ENCODE measurements at places on chromosomes 12 and 14.

- no peak for DNase-seq
Measured at GRCh38 chr12:48862760-48863159, 2.9 kb downstream of the RND1 start.

- no peak for DNase-seq
Measured at GRCh38 chr14:104803912-104804410, 3.1 kb downstream of the ZBTB42 start.

DNA sequence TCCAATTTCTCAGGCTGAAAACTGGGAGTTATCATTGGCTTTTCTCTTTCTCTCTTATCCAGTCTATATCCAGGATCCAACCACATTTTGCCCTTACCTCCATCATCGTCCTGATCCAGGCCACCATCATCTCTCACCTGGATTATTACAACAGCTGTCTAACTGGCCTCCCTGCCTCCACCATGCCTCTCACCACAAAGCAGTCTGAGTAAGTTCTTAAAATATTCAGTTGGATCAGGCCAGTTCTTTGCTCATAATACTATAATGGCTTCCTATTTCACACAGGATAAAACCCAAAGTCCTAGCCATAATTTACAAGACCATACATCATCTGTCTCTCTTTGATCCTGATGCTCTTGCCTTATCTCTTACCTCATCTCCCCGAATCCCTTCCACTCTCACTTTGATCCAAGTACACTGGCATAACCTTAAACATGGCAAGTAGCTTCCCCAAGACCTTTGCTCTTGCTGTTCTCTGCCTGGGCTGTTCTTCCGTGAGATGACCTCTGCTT is 133.4 kb upstream of the RAP1B start:
- peak; percentile 45 for DNase-seq

DNA sequence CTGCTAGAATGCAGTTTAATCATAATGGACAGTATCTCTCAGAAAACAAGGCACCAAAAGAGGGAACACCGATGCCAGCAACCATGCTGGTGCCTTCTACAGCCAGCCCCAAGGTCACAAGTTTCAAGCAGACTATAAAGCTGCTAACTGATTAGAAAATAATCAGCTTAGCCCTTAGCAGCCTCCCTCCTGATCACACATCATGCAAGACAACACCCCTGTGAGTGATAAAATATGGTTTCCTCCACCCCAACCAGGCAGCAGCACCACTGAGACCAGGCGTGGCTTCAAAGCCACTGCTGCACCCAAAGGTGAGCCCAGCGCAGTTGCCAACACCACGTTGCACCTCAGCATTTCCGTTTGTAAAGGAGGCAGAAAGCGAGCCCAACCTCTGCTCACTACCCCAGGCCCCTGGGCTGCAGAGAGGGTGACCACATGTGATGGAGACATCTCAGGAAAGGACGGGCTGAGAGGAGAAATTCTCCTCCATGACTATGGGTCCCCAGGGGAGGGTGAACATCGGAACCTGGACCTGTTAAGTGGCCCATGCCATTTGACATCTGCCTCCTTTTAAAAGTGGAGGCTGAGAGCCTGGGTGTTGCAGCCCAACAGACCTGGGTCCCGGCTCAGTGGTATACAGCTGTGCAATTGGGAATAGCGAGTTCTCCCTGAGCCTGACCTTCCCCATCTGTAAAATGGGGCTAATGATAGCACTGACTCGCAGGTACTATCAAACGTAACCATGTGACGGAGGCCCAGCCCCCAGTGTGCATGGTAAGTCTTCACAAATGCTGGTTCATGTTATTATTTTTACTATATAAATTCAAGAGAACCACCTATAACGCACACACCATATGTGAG is 11.5 kb downstream of the ZFP36L1 start:
- no peak for DNase-seq

DNA sequence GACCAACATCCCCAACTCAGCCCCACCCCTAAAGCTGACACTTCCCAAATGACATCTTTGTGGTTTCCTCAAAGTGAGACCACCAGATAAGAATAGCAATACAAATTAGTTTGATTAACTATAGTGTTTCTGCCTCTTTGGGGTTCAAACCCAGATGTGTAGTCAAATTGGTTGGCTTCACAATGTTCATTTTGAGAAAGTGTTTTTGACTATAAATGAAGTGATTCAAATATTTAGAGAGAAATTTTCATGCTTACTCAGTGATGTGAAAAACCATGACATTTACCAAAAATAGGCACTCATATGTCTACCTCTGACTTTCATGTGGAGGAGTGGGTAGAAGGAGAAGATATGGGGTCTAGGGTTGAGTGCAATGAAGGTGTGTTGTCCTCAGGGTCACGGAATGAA is 218.4 kb downstream of the BCAT1 start:
- DNase-seq, result no peak

DNA sequence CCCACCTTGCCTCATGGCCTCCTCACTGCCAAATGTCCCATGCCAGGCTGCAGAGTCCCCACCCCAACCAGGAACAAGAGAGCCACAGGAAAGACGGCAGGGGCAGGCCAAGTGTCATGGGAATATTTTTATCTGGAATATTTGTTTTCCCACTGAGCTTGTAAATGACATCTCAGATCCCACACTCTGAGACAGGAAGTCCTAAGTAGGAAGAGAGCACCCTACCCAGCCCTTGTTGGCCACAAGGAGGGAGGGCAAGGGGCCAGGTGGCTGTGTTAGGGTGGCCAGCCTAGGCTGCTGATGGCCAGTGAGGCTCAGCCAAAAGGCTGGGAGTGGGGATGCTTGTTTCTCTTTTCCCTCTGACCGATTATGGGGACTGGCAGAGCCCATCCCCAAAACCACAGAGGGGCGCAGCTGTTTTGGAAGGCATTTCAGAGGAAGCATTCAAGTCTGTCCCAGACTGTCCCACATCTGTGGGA is 7.7 kb upstream of the MEG3 start:
- no peak for DNase-seq

DNA sequence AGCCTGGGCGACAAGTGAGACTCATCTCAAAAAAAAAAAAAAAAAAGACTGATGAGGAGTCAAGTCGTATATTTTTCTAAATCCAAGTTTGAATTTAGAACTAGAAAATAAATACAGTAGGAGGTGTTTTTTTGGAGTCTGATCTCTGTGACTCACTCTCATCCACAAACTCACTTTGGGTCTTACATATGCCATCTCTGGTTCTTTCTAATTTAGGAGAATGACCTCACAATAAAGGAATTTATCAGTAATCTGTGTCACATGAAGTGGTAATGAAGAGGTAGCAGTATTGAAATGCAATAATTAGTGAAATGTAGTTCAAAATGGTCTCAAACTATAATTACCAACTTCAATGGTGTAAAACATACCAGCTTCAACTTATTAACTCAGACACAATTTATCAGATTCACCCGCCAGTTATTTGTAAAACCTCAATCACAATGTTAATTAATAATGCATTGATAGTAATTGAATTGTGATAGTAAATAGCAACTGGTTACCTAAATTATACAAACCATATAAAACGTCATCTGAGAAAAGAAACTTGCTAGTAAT is 4.4 kb upstream of the CFL2 start:
- DNase-seq, result peak; percentile 42

DNA sequence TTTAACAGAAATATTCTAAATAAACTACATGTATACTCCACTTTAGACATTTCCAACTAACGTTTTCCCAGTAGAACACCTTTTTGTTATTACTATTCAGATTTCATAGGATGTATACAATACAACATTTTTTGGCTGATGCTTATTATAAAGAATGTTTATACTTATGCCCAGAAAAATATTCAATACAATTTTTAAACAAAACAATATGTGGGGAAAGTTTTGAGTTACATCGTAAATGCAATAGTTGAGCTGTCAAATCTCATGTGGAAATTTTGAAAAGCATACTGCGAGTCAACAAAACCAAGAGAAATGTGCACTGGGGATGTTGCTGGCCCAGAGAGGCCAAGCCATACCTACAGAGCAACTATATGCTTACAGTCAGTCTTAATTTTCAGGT is 18.2 kb upstream of the MON2 start:
- no peak for DNase-seq

DNA sequence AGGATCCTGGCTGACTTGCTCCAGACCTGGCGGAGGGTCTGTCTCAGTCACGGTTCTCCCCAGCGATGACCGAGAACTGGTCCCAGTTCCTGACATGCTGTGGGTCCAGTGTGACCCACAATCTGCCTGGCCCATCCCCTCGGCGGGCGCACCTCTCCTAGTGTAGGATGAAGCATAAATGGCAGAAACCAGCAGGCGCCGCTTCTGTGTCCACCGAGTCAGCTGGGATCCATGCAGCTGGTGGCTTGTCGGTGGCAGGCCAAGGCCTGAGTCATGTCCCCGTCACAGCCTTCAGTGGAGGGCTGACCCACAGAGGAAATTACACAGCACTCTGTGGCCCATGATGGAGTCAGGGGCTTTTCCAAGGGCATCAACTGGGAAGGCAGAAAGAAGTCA is 38.5 kb downstream of the NFKBIA start:
- no peak for DNase-seq

- no peak for DNase-seq
Measured at GRCh38 chr14:36660736-36661505, 739 bp upstream of the PAX9 start.

GRCh38 chr14:22656945-22657731 is 13.0 kb upstream of the OR6J1 start:
- DNase-seq, result peak; percentile 44

- no peak for DNase-seq
Measured at GRCh38 chr14:104253223-104253822, 114.9 kb downstream of the KIF26A start.

DNA sequence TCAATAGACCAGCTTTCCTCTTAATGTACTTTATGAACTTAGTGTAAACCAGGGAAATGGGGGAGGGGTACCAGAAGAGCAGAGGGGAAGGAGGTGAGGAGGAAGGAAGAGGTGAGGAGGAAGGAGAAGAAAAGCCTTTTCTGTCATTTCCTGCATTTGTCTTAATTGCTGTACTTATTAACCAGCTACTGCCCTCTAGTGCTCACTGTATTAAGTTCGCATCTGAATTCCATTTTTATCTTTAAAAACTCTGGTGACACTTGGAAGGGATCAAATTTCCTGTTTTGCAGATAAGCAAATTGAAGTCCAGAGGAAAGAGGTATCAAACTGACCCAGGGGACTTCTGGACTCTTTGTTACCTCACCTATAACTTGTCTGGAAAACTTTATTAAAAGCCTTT is 22.2 kb downstream of the MANSC1 start:
- DNase-seq, result peak; percentile 63

GRCh38 chr14:33902363-33902762 is 48.5 kb downstream of the EGLN3 start:
- DNase-seq, result no peak

DNA sequence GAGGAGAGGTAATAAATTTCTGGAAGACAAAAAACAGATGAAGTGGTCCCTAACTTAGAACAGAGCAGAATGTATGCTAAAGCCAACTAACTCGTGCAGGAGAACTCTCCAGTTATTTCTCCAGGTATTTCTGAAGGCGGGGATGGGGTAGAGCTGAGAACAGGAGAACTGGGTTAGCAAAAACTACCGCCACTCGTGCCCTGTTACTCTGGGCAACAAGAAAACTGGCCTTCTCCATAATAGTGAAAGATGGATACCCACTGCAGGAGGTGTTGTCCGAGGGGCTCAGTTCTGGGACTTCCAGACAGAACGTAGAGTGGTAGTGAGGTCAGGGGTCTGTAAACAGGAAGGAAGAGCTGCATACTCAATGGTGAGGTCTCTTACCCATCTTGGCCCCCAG is 187.3 kb upstream of the FRMD6 start:
- DNase-seq, result no peak

DNA sequence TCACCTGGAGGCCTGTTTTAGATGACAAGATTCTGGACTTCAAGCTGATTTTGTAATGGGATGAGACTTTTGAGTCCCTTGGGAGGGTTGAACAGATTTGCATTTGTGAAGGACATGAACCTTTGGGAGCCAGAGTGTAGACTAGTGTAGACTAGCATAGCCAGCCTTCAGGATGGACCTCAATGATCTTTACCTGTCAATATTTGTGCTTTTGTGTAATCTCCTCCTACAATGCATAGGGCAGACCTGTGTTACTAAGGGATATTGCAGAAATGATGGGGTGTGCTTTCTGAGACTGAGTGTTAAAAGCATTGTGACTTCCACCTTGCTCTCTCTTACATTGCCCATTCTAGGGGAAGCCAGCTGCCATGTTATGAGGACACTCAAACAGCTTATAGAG is 9.9 kb upstream of the LRP10 start:
- DNase-seq, result no peak

GRCh38 chr12:42094277-42094676 is 50.4 kb downstream of the GXYLT1 start:
- peak; percentile 81 for DNase-seq

- DNase-seq, result peak; percentile 38
Measured at GRCh38 chr12:127925971-127926370, 341.0 kb upstream of the TMEM132C start.

DNA sequence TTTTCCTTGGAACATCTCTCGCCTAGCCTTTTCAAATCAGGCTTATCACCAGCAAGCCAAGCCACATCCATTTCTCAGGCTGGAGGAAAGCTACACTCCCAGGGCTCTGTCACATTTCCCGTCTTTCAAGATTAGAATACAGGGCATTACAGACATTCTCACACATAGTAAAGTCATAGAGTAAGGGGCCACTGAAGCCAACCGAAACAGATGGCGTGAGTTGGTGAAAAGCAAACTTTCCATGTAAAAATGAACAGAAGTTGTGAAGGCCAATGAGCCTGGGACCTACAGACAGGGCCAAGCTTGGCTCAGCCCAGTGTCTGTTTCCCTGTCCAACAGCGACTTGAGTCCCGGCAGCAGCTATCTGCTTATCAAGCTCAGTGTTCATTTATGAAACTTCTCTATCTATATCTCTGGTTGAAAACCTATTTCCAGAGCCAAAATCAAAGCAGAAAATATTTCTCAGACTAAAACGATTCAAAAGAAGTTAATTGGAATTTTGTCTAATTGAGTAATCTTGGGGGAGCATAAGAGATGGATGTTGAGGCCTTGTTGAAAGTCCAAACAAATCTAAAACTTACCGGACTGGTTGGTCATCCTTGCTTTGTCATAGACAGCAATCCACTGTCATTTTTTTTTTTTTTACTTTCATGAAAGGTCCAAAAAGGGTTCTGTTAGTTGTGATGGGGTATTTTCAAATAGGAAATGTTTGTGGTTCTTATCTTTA is 105.6 kb downstream of the DAAM1 start:
- no peak for DNase-seq

DNA sequence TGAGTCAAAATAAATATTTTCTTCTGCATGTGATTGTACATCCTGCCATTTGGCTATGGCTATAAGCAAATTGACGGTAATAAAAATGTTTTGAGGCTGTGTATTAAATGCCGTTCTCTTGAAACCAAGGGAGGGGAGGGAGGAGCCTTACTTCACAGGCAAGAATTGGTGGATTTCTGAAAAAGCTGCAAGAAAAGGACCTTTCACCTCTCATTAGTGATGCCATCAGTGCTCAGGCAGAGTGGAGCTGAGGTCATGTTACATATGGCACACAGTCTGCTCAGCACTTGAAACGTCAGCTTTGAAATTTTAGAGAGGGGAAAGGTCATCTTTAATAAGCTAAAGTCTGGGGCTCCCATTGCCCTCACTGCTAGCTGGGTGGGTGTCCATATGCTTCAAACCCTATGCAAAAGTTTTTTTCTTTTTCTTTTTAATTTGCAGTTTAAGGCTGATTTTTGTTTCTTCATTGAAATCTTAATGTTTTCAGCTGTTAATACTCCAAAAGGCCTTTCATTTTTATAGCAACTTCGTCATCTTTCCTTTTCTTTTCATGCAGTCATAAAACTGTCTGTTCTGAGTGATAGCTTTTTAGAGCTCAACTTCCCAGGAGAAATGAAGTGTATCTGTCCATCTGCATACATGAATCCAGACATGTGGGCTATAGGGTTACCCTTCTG is 9.8 kb upstream of the SIX1 start:
- no peak for DNase-seq

Data from iris pigment epithelial cell (primary cell).